ENCODE measurements at places on chromosomes 7 and 10. TPM values are rescaled to one million over a fixed set of nuclear protein-coding genes. Genes with fewer than 3 reads are reported as not detected.
A peak's percentile ranks its signal among the peaks of the same experiment; 100 is the strongest.

The CFAP46 gene
- not detected for polyA plus RNA-seq

The PRKCQ gene
- 8.2 TPM for polyA plus RNA-seq

The UNCX gene
- not detected for polyA plus RNA-seq

The NRCAM gene
- polyA plus RNA-seq, result 16.4 TPM

The NPFFR1 gene
- polyA plus RNA-seq, result 0.01 TPM

The CNTNAP2 gene
- polyA plus RNA-seq, result 2.5 TPM

DNA sequence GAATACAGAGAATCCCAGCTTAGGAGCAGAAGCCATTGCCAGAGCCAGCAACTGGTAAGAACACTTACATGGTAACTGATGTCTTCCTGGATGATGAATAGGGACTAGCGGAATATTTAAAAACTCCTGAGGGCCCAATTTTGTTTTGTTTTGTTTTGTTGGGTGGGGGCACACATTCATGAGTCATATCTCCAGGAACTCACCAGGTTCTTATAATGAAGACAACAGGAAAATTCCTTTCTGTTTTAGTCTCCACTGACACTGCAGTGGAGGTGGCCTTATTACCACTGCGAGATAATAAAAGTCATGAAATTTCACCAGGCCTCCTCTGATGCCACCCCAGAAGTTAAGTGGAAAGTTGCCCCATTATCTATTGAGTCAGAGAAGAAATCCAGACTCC is 6.6 kb upstream of the CUZD1 start:
- peak; percentile 11 for DNase-seq

DNA sequence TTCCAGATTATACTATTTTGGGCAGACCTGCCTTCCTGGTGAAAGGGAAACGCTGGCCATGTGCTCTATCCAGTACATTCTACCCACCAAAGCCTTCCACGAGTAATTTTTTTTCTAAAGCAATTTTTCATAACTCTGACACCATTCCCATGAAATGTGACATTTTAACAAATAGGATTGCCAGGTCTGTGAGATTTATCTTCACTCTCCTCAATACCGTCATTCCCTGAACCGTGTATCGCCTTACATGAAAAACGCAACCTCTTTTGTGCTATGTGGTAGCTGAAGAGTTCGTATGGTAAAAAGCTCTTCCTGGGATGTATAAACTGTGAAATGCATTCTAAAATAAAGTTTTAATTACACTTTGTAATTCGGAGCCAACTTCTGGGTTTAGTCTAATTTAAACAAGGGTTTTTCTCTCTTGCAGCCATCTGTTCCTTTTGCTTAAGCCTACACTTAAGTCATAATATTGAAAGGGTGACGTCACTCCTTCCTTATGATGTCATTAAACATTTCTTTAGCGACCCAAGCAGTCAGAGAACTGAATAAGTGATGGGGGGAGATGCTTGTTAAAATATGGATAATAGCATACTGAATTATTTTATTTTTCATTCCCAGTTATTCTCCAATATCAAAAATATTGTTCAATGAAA is 27.7 kb downstream of the C1QL3 start:
- no peak for DNase-seq

GRCh38 chr10:23238015-23238414 is 45.9 kb downstream of the PTF1A start:
- no peak for DNase-seq

DNA sequence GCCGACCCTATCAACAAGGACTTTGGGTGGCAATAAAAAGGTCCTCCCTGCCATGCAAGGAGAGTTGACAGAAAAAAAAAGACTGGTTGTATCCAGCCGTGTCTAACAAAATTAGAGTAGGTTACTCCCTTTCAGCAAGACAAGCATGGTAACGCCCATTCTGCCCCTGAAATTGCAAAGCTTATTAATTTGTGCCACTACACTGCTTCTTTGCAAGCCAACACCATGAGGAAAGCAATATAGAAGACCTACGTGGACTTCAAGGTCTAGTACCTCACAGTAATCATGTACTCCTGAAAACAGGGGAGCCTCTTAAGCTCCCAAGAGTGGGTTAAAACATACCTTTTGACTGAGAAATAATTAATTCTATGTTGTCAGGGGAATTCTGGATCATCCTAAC is 90.3 kb downstream of the FRMPD2 start:
- DNase-seq, result no peak

GRCh38 chr10:110361800-110362456 is 57.2 kb upstream of the SMNDC1 start:
- no peak for DNase-seq

DNA sequence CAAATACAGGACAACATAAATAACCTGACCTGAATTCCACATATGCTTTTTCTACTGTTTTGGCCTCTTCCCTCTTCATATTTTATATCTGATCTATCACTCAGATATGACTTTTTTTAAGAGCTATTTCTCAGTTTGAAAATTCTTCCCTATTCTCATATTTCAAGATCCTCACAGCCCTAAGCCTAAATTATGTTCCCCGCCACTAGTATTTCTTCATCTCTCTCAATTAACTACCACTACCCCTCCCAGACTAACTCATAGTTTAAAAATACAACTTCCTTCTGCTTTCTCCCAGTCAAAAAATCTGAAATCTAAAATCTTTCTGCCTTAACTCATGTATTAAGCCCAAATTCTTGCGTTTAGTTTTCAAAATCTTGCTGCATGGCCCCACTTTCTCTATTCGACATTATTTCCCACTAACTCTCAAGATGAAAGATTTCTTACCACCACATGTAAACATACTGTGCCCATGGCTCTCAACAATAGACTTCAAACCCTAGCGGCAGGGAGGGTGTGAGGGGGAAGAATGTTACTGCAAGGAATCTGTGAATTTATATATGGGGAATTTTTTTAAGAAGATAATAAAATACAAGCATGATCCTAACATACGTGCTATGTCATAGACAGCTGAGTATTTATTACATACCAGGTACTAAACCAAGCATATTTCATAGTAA is 64.6 kb downstream of the TFEC start:
- DNase-seq, result no peak

DNA sequence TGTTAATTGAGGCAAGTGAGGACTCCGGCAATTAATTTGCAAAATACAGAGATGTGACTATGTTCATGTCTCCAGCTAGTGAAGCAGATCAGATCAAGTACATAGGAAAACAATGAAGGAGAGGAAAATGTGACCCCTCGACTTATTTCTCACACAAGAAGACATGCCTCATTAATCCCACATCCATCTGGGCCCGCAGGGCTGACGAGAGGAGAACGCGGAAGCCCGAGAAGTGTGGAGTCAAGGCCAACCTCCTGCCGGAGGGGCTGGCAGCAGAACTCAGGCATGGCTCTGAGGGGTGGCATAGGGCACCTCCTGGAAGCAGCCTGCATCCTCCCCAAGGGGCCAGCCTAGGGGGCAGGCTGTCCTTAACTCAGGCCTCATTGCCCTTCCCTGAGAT is 54.4 kb downstream of the ZNF503 start:
- no peak for DNase-seq
